ENCODE measurements at places on chromosomes 12 and 14.
A peak's percentile ranks its signal among the peaks of the same experiment; 100 is the strongest.

- peak overlapping the region; percentile 22 for H3K27ac ChIP-seq
- no peak for DNase-seq
- no peaks in the 10 kb centered on the region for H3K27me3 ChIP-seq
- H3K4me1 ChIP-seq = peaks cover 21% of the 10 kb centered on the region
- H3K4me3 ChIP-seq = no peak overlapping the region
- H3K36me3 ChIP-seq = no peaks in the 10 kb centered on the region
Measured at GRCh38 chr14:91119556-91120311, 5.9 kb downstream of the DGLUCY start.

GRCh38 chr12:12718381-12718759 is 1.2 kb downstream of the CDKN1B start:
- peaks cover 29% of the 10 kb centered on the region for H3K4me1 ChIP-seq
- peak overlapping the region; percentile 94 for H3K27ac ChIP-seq
- peaks cover 35% of the 10 kb centered on the region for H3K36me3 ChIP-seq
- DNase-seq = no peak

DNA sequence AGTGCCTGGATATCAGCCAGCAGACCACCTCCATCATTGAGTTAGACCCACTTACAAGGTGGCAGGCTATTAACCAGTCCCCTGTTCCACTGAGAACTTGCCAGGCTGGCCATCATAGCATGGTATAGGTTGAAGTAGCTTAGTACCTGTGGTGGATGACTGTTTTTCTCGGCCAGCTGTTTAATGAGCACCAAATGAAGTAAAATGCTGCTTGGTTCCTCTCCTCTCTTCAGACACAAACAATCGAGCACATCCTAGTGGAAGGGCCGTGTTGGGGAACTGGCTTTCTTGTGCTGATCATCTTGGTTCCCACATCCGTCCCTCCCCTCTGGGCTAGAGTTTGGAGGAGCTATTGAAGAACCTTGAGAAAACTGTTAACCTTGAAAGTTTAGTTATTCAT is 486.2 kb downstream of the RAD51B start:
- no peak overlapping the region for H3K27ac ChIP-seq
- no peaks in the 10 kb centered on the region for H3K27me3 ChIP-seq
- no peak for DNase-seq
- H3K4me1 ChIP-seq = peaks cover 13% of the 10 kb centered on the region
- H3K4me3 ChIP-seq = no peak overlapping the region

DNA sequence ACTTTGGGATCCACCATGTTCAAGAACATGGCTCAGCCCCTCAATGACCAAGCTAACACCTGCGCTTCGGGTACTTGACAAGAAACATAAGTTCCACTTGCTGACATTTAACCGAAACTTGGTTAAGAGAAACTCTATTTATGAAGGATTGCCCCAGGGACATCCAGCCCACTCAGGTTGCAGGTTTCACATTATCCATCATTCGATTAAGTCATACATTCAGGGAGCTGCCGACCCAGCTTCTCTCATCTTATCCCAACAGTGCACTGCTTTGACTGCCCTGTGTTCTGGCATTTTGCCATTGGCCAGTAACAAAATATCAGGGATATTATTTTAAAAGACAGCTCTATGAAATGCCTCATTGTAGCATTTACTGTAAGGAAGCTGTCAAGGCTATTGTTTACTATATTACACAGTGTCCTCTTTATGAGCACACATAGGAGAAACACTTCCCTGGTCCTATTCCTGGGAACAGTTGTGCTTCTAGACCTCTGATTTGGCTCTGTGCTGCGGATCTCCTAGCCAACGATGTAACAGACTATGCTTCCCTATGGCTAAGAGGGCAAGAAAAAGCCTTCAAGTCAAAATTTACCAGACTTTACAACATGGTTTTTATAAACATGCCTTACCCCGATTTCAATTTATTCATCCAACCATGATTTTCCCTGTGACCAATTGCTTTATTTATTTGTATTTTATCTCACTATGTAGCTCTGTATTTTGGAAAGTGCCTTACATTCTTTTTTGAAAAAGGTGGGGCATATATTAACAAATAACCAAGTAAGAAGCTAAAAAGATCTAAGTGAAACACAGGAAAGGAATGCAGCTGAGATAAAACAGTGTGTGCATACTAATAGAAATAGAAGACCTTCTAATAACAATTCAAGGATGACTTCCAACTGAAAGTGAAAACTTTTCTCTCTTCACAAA is 109.3 kb downstream of the ITPR2 start:
- 0 out of 2 replicates have a peak, but pooled peaks cover 2% of the 10 kb centered on the region for H3K36me3 ChIP-seq
- H3K27ac ChIP-seq = peak overlapping the region; percentile 55
- H3K4me1 ChIP-seq = peaks cover 12% of the 10 kb centered on the region

DNA sequence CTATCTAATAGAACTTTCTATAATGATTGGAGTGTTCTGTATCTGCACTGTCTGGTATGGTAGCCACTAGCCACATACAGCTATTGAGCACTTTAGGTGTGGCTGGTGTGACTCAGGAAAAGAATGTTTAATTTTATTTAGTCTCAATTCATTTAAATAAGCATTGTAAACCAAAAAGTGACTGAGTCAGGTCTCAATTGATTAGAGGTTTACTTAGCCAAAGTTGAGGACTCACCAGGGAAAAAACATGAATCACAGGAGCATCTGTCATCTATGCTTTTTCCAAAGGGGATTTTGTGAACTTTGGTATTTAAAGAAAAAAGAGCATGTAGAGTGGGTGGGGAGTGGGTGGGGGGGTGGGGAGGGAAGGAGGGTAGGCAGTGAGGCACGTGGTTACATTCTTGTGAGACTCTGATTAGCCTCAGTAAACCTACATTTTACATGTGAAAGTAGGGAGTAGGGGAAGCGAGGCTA is 473.1 kb downstream of the ATP23 start:
- no peak for DNase-seq
- H3K27me3 ChIP-seq = no peaks in the 10 kb centered on the region
- no peak overlapping the region for H3K27ac ChIP-seq

GRCh38 chr12:124388679-124389137 is 93.8 kb downstream of the RFLNA start:
- H3K36me3 ChIP-seq = peaks cover 18% of the 10 kb centered on the region
- H3K4me3 ChIP-seq = peak overlapping the region; percentile 61
- H3K4me1 ChIP-seq = peaks cover 62% of the 10 kb centered on the region

DNA sequence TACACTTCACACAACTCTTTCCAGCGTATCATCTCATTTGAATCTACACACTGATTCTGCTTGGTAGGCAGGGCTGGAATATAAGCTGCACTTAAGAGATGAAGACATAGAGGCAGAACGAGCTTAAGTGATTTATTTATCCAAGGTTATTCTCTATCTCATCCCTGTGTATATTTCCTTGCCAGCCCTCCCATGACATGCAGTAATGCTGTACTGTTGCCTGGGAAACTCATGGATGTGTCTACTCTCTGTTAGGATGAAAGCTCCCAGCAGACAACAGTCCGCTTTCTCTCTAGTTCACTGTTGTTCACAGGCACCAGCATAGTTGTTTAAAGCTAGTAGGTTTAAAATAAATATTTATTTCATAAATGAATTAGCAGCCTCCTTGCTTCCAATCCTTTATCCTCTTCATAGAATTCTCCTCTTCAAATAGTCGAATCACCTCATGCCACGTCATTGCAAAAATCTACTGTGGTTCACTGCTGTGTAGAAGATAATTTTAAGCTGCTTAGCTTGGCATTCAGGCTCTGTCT is 25.4 kb downstream of the FGF6 start:
- no peak for DNase-seq
- H3K36me3 ChIP-seq = no peaks in the 10 kb centered on the region
- H3K4me1 ChIP-seq = peaks cover 22% of the 10 kb centered on the region
- peaks cover 34% of the 10 kb centered on the region for H3K27me3 ChIP-seq
- H3K27ac ChIP-seq = no peak overlapping the region

DNA sequence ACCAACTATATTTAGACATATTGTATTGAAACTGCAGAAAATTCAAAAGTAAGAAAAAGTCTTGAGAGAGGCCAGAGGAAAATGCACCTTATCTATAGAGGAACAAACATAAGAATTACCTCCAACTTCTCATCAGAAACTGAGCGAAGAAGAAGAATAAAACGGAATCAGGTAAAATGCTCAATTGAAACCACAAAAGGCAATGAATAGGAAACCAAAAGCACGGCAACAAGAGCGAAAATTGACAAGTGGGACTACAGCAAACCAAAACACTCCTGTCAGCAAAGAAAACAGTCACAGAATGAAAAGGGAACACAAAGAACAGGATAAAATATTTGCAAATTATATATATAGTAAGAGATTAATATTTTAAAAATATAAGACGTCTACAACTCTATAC is 61.9 kb upstream of the PARP11 start:
- DNase-seq = no peak
- H3K4me1 ChIP-seq = no peaks in the 10 kb centered on the region
- H3K36me3 ChIP-seq = no peaks in the 10 kb centered on the region
- H3K27me3 ChIP-seq = peaks cover 11% of the 10 kb centered on the region
- H3K4me3 ChIP-seq = no peak overlapping the region

DNA sequence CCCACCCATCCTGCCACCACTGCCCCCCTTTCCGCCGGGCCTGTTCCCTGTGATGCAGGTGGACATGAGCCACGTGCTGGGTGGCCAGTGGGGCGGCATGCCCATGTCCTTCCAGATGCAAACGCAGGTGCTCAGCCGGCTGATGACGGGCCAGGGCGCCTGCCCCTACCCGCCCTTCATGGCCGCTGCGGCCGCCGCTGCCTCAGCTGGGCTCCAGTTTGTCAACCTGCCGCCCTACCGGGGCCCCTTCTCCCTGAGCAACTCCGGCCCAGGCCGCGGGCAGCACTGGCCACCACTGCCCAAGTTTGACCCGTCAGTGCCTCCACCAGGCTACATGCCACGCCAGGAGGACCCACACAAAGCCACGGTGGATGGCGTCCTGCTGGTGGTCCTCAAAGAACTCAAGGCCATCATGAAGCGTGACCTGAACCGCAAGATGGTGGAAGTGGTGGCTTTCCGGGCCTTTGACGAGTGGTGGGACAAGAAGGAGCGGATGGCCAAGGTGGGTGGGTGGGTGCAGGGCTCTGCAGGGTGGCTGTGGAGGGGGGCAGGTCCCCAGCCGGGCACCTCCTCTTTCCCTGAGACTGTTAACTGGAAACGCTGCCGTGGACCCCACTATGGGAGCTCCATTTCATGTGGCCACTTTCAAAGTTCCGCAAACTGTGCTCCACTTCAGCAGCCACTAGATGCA is 10.8 kb downstream of the SETD1B start:
- H3K36me3 ChIP-seq = peaks cover 53% of the 10 kb centered on the region

- H3K27me3 ChIP-seq = no peaks in the 10 kb centered on the region
- H3K4me1 ChIP-seq = no peaks in the 10 kb centered on the region
- no peak overlapping the region for H3K4me3 ChIP-seq
- DNase-seq = no peak
- no peaks in the 10 kb centered on the region for H3K36me3 ChIP-seq
Measured at GRCh38 chr14:67564236-67564635, 31.1 kb downstream of the PLEKHH1 start.

DNA sequence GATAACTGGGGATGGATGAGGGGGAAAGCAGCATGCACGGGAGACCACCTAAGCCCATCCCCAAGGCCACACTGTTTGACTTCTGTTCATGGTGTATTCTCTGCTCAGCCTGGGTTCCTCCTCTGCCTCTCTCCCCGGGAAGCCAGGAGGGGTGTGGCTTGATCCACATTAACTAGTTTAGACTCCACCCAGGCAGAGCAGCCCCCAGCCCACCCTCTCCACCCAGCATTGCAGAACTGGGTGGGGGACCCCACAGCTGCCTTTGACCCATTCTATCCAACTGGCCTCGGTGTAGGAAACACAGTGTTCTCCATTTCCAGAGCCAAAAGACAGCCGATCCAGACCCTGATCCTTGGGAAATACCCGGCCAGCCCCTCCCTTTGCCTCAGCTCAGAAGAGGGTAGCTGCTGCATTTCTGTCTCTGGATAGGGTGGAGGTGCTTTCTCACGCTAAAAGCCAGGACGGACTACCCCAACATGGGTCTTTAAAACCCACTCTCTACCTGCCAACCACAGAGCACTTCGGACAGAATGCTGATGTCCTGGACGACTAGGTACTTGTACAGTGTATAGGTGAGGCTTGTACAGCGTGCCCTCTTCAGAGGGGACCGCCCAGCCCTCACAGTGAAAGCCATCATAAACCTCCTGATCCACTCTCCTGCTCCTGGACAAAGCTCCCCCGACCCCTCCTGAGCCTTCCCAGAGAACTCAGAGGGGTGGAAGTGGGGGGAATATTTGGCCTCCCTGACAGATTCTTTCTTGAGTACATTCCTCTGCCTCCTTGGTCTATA is 9.4 kb downstream of the SPRYD3 start:
- H3K27me3 ChIP-seq = no peaks in the 10 kb centered on the region
- no peak overlapping the region for H3K4me3 ChIP-seq
- H3K27ac ChIP-seq = no peak overlapping the region
- H3K36me3 ChIP-seq = peaks cover 7% of the 10 kb centered on the region
- peaks cover 39% of the 10 kb centered on the region for H3K4me1 ChIP-seq

GRCh38 chr12:115710104-115710564 is 567.4 kb downstream of the MED13L start:
- no peaks in the 10 kb centered on the region for H3K4me1 ChIP-seq
- no peak overlapping the region for H3K4me3 ChIP-seq
- no peak for DNase-seq
- H3K27ac ChIP-seq = no peak overlapping the region
- no peaks in the 10 kb centered on the region for H3K36me3 ChIP-seq
- no peaks in the 10 kb centered on the region for H3K27me3 ChIP-seq

DNA sequence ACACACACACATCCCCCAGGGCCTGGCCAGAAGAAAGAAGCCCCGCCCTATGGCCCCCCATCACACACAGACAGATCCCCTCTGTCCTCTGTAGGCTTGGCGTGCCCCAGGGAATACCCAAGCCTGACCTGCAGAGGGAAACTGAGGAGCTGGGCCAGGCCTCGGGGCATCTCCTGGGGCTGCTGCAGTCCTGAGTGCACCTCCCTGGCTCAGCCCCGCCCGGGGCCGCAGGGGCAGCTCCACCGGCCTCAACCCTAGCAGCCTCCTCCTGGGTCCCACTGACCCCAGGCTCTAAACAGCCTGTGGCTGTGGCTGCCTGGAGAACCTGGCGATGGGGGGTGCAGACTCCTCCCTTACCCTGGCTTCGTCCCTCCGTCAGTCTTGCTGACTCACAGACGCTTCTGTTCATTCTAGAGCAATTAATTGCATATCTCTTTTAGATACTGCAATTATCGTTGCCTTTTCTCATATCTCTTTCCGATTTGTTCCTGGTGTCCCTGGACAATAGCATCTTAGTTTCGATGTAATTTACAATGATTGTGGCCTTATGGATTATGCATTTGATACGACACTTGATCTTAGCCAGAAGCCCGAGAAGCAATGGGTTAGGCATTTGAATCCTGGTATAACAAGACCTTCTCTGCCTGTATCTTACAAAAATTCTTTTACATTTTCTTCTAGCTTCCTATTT is 45.8 kb upstream of the EIF5 start:
- H3K27ac ChIP-seq = no peak overlapping the region
- H3K36me3 ChIP-seq = no peaks in the 10 kb centered on the region
- peak; percentile 71 for DNase-seq

Data from SK-N-SH (cell line).